Esophagus muscularis mucosa (tissue), 4 donors: ENCODE measurements at places on chromosomes 4 and X.

DNA sequence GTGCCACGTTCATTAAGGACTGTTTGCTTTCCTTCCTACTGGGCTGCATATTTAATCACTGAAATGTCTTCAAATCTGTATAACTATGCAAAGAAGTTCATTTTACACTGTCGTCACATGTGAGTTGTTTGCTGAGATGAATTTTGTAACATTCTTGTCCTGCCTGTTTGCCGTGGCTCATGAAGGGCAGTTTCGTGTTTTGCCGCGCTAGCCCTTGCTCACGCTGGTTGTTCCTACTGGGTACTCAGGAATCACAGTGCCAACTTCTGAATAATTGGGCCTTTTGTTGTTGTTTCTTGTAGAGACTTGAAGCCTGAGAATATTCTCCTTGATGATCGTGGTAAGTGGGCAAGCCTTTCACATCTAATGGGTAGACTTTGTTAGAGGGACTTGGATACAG, 52.2 kb downstream of the HTT-AS start:
- no peak for DNase-seq

DNA sequence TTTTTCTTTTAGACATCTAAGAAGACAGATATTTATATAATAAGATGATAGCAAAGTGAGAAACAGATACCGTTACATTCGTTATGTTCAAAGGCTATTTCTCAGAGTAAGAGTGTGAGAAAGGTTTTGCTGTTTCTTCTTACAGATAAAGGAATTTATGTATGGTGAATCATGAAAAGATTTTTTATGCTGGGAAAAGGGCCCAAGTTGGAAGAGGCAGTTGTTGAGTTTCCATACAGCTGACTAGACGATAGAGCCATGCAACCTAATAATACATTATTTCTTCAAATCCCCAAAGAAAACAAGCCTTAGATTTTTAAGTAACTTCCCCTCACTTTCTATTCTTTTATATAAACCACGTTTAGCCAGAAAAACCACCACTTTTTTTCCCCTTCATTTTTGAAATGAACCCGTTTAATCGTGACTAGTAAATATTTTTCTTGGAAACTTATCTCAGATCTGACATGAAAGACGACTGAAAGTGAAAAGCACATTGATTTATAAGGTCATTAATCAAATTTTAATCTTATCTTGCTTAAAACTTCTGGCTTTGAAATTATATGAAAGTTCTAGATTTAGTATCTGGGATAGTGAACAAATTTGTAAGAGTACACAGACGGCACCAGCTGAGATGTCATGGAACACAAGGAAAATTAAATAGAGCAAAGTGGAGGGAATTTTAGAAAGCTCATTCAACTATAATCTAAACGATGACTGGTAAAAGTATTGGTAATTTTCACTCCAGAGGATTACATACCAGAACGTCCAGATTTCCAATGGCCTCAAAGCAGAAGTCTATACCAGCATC, 10.9 kb downstream of the ADH6 start:
- DNase-seq: no peak

DNA sequence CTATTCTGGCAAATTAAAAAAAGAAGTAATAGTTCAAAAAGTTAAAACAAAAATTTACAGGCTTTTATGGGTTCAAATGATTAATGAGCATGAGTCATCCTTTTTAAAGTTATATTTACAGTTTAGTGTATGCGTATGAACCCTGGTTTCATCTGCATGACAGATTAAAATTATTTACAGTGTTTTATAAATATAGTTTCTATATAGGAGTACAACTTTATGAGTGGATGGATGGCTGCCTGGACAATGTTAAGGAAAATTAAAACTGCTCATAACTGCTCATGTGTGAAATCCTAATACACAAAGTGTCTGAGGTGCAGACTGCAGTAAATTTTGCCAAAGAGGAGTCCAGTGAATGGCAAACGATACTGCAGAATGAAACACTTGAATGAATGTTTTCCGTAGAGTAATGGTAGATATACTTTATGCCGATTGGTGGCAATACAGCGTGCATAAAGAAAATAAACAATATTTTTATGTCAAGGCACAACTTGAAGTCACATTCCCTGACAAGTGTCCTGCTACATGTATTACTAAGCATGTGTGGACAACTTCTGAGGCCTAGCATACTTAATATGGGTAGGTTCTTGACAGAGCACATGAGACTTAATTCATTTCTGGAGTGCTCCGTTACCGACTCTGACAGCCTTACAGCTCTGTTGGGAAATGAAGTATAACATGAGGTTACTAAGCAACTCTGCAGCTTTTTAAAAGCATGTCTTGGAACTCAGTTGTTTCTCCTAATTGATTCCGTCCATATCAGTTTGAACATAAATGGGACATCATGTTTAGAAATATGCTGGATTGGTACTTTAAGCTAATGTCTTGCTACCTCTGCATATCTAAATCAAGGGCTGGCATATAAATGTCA, 985.6 kb upstream of the PCDH7 start:
- DNase-seq: no peak

GRCh38 chr4:184506527-184507121, 32.3 kb upstream of the IRF2 start:
- peak; percentile 70 for DNase-seq

GRCh38 chr4:122742933-122743829, 10.7 kb downstream of the BBS12 start:
- no peak for DNase-seq

DNA sequence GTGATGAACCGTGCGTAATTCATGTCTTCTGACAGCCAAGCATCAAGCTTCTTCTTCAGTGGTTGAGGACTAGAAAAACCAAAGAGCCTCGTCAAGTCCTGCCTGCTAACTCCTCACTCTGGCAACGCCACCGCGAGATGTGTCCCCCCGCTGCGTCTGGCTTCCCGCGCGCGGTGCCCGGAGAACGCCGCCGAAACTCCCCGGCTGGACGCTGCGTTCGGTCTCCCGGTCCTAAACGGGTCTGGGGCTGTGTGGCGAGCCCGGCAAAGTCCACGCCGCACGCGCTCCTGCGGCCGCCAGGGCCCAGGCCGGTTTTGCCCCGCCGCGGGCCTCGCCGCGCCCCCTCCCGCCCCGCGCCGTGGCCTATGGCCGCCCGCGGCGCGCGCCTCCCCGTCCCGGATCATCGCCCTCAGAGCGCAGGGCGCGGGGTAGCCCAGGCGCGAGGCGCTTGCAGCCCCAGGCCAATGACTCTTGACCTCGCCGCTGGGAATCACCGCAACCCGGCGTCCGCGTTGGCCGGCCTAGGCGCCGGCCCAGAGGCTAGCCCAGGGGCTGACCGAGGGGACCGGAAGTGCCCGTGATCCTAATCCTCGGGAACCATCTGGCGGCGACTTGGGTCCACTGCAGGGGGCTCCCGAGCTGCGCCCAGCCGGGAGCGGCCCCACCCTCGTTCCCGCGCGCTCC, at the start of gene AADAT:
Gene AADAT, minus strand, starts transcription at position 289 of the 684 bp plus-strand sequence. Its CDS starts 266 bp downstream, at position 23.
- DNase-seq: no peak

GRCh38 chrX:108250654-108251579, 159.3 kb downstream of the ATG4A start:
- DNase-seq: no peak

DNA sequence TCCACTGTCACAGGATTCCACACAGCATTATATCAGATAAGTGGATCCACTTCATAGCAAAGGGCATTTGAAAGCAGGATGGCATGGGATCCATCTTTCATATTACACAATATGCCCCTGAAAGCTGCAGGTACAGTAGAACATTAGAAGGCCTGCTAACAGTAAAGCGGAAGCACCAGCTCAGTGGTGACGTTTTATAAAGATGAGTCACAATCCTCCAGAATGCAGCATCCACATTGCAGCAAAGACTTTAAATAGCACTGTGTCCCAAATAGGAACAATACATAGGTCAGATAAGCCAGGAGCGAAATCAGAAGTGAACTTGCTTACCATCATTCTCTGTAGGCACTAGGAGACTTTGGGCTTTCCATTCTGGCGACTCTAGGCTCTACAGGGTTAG, 609.5 kb upstream of the FAT1 start:
- no peak for DNase-seq

GRCh38 chr4:16817286-16817685, 81.2 kb downstream of the LDB2 start:
- DNase-seq: no peak

DNA sequence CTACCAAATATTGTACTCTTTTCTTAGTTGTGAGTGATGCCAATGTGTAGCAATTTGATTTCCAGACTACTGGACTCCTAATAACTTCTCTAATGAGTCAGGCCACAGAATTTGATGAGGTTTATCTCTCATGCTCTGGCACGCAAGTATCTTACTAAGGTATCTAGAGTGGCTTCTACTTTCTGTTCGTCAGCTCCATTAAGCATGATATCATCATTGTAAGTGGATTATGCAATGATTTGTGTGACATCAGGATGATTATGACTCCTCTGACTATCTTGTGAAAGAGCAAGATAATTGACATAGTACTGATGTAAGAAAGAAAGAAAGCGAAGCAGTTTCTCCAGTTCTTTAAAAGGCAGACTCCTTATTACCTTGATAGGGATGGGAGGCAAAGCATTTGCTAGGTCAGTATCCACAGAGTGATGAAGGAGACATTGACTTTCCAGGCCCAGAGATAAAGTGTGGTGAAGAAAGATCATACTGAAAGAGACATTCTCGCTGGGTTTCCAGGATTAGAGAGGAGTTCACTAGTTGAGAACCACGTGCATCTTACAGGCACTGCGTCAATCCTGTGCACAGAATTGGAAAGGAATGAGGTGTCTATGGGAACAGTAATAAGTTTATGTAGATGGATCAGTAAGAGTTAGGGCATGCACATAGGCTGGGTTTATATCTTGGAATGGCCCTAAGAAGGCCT, 161.9 kb upstream of the STK26 start:
- no peak for DNase-seq

DNA sequence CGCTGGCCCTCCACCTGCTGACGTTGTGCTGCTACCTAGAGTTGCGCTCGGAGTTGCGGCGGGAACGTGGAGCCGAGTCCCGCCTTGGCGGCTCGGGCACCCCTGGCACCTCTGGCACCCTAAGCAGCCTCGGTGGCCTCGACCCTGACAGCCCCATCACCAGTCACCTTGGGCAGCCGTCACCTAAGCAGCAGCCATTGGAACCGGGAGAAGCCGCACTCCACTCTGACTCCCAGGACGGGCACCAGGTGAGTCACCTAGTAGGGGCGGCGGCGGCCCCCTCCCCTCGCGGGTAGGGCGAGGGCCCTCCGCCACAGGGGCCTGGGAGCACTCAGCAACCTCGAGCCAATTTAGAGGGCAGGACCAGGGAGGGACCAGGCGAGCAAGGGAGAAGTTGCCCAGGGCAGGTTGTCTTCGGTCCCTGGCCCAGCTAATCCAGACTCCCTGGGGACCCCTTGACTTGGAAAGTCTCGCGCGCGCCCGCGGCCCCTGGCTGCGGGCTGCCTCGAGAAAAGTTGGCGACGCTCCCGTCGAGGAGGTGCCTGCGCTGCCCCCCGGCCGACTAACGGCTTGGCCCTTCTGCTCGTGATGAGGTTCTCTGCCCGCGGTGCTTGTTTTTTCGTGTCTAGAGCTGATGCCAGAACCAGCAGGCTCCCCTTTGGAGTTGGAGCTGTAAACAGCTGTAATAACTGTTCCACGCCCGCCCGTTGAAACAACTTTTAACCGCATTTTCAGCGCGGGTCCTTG, 717 bp downstream of the EDA start:
- no peak for DNase-seq

DNA sequence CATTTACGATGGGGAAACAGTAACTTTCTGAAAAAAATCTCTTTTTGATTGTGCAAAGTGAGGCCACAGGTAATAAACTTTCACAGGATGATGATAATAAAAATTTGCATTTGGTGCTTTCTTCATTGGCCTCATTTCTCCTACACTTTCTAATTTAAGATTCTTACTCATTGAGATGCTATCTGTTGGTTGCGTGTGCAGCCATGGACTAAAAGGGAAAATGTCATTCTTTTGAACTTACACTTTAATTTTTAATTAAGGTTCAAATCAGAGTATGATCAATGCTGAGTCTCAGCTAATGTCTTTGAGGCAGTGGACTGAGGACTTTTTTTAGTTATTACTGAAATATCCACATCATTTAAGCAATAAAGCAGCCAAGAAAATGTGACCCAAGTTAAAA, 87.6 kb downstream of the SEL1L3 start:
- no peak for DNase-seq

GRCh38 chr4:147408189-147408588, 72.7 kb upstream of the EDNRA start:
- no peak for DNase-seq

- DNase-seq: no peak
Measured at GRCh38 chr4:65617416-65617815, 52.9 kb downstream of the EPHA5 start.

DNA sequence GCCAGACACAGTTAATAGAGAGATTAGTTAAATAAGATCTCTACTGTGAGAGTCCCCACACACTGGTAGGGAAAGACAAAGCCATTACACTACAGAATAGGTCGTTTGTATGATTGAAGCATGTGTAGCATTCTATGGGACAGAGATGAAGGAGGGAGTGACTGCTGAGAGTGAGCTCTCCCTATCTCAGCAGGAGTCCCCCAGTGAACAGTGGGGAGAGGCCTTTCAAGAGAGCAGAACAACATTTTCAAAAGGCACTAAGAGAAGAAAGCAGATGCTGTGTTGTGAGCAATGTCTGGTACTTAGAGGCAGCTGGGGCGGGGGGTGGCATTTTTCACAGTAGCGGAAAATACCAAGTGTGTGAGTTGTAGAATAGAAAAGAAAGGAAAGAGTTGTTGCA, 413.6 kb downstream of the AFF2 start:
- no peak for DNase-seq

DNA sequence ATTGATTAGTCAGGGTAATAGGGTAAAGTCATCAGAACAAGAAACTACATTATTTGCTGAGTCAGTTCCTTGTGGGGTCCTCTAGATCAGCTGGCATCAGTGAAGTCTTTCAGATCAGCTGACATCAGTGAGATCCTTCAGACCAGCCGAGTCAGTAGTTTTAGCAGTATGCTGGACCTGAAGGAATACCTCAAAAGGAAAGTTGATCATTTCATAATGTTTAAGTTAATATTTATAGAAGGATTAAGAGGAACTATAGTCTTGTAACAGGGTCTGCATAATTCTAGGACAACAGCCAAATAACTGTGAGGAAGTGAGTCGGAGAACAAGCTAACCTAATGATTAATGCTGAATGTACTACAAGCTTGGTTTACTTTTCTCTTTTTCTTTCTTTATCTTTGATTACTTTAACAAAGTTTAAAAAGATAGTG, 958 bp upstream of the UGT2B7 start:
- no peak for DNase-seq

DNA sequence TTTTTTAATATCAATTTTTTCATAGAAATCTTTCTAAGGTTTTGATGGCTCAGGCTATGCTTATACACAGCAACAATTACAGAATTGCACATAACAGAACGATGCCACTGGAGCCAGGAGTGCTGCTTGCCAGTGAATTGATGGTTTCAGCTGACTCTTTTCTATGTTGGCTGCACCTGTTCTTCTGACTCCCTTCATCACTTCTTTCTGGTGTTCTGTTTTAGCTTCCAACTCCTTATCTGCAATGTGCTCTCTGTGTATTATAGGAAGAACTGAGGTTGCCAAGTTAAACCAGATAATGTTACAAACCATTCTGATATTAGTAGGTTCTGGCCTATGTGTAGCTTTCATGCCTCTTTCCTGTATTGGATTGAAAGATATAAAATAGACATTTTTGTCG, 11.6 kb upstream of the VEGFD start:
- DNase-seq: no peak

GRCh38 chr4:123127218-123127617, 204.8 kb upstream of the NUDT6 start:
- DNase-seq: no peak
